ENCODE measurements at places on chromosomes 1 and 21.

DNA sequence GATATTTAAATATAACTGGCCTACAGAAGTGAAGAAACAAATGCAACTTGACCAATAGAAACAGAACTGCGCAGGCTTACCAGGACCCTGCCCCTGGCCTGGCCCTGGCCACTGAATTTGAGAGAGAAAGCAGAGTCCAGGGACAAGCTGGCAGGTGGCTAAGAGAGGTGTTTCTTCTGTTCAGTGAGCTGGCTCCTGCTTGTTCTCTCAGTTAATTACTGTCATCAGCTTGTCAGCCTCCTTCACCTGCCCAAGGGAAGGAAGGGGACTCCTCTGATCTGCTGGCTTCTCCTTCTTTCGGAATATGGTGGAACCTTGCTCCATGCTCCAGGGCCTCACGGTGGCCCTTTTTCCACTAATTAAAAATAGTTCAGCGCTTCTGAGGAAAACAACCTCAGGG is 388.4 kb downstream of the DISC1 start:
- no peak for DNase-seq

DNA sequence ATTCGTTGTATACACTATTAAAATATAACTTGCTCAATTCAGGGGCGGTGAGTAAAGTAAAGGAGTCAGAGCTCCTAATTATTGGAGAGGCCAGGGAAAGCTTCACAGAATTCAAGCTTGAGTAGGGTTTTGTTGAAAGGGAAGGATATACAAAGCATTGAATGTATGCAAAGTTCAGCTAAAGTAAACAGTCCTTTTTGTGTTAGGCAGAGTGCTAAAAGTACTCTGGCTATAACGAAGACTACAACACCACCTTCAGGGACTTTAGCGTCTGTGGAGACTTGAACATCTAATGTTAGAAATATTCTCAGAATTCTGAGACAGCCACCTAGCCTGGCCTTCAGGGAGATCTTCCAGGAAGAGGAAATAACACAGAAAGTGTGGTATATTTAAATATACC is 1.1 kb downstream of the FALEC start:
- no peak for DNase-seq

DNA sequence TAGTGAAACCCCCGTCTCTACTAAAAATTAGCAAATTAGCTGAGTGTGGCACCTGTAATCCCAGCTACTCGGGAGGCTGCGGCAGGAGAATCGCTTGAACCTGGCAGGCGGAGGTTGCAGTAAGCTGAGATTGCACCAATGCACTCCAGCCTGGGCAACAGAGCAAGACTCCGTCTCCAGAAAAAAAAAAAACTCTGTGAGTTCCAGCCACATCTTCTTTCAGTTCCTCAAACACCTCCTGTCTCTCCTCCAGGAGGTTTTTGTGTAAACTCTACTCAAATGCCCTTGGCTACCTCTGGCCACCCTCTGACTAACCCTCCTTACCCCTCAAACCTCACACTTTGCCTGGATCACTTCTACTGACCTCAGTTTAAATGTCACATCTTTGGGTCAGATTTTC is 38.1 kb downstream of the RCSD1 start:
- DNase-seq: no peak

GRCh38 chr1:155960081-155960745 is 18.1 kb downstream of the ARHGEF2 start:
- DNase-seq: no peak

DNA sequence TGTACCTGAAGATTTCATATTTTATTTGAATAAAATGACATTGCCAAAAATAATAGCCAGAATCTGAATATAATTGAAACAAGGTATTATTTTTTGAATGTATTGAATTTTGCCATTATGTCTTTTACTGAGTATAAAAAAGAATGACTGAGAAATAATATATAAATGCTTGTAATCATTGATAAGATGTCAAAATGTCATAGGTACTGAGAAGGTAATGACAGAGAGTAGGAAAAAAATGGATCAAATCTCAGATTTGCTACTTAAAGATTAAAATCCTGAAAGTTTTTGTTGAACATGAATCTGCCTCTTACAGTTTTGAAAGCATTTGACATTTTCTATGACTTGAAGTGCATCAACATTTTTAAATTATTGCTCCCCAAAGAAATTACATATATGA is 1069.9 kb upstream of the ADGRL4 start:
- no peak for DNase-seq

DNA sequence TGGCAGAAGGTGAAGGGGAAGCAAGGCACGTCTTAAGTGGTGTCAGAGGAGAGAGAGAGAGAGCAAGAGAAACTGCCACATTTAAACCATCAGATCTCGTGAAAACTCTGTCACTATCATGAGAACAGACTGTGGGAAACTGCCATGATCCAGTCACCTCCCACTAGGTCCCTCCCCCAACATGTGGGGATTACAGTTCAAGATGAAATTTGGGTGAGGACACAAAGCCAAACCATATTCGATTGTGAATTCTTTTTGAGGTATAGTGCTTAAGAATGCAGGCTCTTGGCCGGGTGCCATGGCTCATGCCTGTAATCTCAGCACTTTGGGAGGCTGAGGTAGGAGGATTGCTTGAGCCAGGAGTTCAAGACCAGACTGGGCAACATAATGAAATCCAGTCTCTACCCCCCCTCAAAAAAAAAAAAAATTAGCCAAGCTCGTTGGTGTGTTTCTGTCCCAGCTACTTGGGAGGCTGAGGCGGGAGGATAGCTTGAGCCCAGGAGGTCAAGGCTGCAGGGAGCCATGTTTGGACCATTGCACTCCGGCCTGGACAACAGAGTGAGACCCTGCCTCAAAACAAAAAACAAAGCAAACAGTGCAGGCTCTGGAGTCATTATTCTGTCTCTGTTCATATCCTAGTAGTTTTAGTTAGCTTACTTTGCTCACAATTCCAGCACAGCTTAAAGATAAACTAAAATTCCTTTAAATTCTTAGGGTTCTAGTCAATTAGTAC is 6.0 kb downstream of the ZCCHC17 start:
- DNase-seq: no peak

- peak; percentile 40 for DNase-seq
Observed at GRCh38 chr1:87061742-87062156, 147.3 kb downstream of the HS2ST1 start.

GRCh38 chr1:215807911-215808436 is 240.9 kb downstream of the KCTD3 start:
- DNase-seq: no peak

GRCh38 chr1:20883766-20884165 is 96.7 kb upstream of the HP1BP3 start:
- peak; percentile 37 for DNase-seq

- DNase-seq: no peak
Observed at GRCh38 chr1:53543778-53544695, 84.8 kb downstream of the DMRTB1 start.

DNA sequence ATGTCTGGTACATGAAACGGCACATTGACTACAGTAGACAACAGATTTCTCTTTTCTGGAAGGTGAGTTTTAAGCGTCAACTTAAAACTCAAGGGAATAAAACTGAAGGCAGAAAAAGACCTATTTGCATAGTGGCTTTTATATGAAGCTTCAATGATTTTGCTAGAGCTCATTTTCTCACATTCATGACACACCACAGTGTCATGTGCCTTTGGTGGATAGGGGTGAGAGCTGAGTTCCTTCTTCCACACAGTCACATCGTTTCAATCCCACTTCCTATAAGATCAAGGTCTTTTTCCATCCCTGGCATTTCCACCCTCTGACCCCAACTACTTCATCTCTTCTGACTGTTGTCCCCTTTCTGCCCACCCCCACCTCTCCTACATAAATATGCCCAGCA is 31.0 kb downstream of the IL12RB2 start:
- no peak for DNase-seq

DNA sequence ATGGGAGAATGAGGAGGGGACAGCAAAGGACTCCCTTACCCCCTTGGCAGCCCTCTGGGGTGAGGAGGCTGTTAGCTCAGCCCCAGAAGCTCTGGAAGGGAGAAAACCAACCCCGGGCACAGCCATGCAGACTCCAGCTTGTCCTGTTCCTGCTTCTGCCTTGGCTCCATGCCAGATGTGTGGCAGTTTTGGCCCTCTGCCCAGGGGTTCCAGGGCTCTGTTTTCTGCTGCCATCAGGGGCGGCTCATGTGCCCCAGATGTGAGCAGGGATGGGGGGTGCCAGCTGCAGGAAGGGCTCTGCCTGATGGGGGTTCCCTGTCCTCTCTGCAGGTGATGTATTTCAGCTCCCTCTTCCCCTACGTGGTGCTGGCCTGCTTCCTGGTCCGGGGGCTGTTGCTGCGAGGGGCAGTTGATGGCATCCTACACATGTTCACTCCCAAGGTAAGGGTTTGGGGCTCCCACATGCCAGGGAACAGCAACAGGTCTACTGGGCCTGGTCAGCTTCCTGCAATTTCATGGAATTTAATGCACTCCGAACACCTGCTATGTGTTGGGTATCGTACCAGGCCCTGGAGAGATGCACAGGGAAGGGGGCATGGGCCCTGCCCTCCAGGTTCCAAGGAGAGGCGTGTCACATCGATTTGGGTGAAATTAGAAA is 26.1 kb downstream of the SLC6A17 start:
- no peak for DNase-seq

DNA sequence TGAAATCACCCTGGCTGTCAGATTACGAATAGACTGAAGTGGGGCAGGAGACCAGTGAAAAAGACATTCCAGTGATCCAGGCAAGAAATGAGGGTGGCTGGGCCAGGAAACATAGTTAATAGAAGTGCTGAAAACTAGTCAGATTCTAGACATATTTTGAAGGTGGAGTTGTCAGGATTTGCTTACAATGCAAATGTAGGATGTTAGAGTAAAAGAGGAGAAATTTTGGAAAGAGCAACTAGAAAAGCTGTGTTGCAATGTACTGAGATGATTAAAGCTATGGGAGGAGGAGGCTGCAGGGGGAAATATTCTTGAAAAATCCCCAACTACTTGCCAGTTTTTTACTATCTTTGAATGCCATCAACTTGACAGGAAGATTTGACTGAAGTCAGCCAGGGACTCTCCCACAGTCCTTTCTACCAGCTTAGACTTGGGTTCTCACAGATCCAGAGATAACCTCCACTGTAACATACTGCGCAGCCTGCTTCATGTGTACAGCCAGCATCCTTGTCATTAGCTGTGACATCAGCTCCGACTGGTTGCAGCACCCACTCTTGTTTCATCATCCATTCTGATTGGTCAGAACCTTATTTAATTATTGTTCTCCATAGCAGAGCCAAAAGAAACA is 109.7 kb downstream of the TSEN15 start:
- DNase-seq: peak; percentile 81

DNA sequence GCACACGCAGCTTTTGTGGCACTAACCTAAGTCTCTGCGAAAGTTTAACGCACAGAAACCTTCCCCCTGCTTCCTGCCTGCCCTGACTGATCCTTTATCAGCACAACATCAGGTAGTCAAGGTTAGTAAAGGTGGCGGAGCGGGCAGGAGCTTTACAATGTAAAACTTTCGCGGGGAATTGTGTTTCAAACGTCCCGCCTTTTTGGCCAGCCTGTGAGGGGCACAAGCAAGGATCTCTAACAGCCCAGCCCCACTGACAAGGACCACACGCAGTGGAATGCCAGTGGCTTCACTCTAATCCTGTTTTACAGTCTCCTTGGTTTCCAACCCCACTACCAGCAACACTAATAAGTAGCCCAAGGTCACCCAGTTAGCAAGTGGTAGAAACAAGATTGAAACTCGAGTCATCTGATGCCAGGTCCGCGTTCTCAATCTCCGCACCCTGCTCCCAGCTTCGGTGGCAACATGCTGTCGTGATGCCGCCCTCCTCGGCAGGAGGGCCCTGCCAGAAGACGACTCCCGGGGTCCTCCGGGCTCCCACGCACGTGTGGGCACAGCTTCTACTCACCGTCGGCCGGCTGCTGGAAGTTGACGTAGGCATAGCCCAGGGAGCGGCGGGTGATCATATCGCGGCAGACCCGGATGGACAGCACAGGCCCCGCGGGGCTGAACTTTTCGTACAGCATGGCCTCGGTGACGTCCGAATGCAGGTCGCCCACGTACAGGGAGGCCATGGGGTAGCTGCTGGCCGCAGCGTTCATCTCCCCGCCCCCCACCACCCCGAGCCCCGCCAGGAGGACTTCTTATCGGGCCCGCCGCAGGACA is 1.2 kb downstream of the PABPC4 start:
- DNase-seq: peak; percentile 36

DNA sequence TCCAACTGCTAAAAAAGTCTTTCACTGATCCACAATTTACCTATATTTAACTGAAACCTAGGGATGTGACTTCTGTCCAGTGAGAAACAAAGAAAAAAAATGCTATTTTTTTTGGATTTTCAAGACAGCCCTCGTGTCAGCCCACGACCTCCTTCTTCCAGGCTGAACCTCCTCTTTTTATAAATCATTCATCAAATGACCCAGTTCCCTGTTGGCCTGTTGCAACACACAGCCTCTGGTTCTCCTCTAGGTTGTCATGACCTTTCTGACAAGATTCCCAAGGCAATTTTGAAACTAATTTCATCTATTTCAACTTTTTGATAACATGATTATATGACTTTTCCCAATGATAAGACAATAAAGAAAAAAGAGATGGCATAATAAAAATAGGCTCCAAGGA is 74.6 kb downstream of the PGBD5 start:
- DNase-seq: no peak

- DNase-seq: no peak
Observed at GRCh38 chr1:156434989-156435544, 65.5 kb downstream of the MEF2D start.

DNA sequence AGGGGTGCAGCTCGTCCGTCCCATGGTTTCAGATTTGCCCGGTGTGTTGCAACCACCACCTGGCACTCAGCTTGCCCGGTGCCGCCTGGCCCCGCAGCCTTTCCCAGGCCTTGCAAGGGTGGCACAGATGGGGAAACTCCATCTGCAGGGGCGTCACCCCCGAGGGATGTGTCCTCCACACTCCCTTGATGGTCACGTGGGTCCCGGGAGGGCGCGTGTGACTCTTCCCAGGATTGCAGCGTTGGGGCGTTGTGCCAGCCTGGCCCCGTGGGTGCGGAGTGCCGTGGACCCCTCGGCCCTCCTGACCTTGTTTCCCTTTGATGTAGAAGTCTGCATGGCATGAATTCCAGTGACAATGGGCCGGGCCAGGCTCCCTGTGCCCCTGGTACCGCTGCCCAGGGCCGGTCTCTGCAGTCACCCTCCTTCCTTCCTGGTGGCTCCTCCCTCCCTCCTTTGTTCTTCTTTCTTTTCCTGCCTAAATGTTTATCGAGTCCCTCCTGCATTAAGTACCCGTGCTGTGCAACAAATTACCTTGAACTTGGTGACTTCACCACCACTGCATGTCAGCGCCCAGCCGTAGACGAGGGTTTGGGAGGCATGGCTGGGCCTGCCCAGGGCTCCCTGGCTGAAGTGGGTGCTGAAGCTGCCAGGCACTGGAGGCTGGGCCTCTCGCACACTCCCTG is 22.9 kb downstream of the RRP1 start:
- DNase-seq: peak; percentile 49

GRCh38 chr1:199546323-199546722 is 481.2 kb upstream of the NR5A2 start:
- no peak for DNase-seq

All from NCI-H226 (cell line).